Heart right ventricle (tissue), 16 donors: ENCODE measurements at places on chromosomes 2 and 18.

DNA sequence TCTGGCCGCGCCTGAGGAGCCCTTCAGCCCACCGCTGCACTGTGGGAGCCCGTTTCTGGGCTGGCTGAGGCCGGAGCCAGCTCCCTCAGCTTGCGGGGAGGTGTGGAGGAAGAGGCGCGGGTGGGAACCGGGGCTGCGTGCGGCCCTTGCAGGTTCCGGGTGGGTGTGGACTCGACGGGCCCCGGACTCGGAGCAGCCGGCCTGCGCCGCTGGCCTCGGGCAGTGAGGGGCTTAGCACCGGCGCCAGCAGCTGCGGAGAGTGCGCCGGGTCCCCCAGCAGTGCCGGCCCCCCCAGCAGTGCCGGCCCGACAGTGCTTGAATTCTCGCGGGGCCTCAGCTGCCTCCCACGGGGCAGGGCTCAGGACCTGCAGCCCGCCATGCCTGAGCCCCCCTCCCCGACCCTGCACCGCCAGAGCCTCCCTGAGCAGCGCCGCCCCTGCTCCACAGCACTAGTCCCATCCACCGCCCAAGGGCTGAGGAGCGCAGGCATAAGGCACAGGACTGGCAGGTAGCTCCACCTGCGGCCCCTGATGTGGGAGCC, 534.2 kb downstream of the ZNF804A start:
- no peak for DNase-seq

DNA sequence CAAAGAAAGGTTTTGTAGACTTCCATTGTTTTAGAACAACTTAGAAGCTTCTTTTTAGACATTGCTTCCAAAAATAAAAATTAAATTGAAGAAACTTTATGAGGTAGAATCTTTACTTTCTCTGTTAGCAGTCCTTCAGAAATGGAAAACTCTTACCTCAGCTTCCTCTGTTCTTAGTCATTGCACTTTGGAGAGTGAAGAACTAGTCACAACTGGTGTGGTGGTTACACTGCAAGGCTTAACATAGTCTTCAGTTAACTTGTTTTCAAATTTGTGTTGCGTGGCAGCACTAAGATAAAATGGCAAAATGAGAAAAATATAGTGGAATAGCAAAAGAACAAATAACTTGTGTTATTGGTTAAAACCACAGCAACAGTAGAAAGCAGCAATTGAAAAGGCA, 332.6 kb downstream of the KIAA1328 start:
- no peak for DNase-seq

DNA sequence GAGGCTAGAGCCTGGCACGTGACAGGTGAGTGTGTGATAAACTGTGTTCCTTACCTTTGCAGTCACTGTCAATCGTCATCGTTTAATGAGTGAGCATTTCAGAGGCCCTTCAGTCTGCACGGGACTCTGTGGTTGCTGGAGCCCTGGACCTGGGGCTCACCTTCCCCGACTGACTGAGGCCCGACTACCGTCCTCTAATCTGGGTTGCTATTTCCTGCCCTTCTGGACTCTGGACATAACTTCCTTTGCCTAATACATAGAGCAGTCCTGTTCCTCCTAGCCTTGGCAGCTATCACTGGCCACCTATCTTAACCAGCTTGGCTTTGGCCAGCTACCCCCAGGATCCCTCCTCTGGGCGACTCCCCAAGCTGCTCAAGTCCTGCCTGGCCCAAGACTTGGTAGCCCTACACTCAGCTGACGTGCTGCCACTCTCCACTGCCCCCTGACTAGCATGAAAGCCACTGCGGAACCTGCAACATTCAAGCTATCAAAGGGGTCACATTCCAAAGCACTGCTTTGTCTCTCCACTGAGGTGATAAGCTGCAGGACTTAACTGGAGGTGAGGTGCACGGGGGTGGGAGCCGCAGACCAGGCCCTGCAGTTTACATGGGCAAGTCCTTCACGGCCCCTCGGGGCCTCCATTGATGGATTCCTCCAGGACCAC, 11.1 kb upstream of the RAB17 start:
- no peak for DNase-seq

- DNase-seq = no peak
Measured at GRCh38 chr18:72086421-72086820, 457.7 kb downstream of the CBLN2 start.

DNA sequence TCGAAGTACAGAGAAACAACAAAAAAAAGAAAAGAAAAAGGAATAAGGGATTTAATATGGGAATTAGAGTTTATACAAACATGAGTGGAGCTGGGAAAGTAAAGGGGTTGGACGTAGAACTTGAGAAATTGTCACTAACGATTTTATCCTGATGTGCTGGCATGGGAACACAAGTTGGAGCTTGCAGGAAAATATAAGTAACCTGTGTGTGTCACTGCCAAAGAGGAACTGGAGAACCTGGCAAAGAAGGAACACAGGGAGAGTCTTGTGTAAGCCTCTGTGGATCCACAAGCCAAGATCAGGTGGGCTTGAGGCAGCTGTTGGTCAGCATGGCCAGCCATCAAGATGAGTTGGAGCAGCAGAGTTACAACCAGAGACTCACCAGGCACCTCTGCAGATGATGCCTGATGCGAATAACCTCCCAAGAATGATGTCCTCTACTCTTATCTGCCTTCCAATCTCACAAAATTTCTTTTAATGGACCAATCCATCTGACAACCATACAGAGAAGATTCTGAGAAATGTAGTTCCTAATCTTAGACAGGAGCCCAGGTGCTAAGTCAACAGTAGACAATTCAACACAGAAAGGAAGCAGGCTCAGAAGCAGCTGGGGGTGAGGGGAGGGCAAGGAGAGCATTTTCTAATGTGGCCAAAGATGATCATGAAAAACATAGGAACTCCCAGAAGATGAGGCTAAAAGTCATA, 77.0 kb upstream of the SPOPL start:
- no peak for DNase-seq

- DNase-seq = no peak
Measured at GRCh38 chr2:39216346-39217191, 27.2 kb downstream of the CDKL4 start.

DNA sequence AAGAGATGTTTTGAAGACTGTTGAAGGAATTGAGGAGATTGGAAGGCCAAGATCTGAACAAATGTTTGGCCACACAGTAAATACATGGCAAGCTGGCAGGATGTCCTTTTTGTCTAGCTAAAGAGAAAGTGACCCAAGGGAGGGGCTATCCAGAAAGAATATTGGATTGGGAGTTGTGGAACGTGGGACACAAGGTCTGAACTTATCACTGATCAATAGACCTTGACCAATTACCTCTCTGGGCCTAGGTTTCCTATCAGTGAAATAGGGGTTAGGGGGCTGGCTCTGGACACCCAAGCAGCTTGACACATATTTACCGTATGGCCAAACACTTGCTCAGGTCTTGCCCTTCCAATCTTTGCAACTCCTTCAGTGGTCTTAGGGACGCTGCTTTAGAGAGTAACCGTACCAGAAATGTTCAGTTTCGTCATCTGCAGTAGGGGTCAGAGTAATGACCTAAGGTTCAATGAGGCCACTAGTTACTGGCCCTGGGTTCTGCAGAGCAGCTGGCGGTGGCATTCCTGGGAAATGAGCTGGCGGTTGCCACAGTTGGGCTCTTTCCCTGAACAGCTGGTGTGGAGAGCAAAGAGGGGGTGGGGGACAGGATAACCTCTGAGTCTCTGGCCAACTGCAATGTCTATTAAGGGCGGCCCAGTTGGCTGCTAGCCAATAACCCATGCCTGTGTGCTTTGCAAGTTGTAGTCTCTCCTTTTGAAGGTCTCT, 70.1 kb upstream of the STPG4 start:
- DNase-seq = peak; percentile 82

DNA sequence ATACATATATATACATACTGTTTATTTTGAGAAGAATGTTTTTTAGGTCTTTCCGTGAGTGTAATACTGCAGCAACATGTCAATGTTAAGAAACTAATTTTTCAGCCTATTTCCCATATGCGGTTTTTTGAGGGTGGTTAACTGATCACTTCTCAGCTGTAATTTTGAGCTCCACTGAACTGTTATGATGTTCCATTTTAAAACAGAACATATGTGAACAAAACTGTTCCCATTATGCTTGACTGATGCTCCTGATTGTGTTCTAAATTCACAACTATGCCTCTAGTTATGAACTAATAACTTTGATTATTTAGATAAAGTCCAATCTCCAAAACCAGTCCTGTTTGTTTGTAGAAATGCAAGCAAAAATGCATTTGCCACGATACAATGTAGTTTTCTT, 511.2 kb upstream of the FSIP2 start:
- DNase-seq = no peak

- DNase-seq = no peak
Measured at GRCh38 chr2:60470340-60470739, 83.1 kb downstream of the BCL11A start.
